ENCODE measurements at places on chromosomes 7 and 10. TPM values are rescaled to one million over a fixed set of nuclear protein-coding genes. Genes with fewer than 3 reads are reported as not detected.

The VPS41 gene
- 90.3 TPM for polyA plus RNA-seq

The SLC18A2 gene
- 0.62 TPM for polyA plus RNA-seq

- no peak for DNase-seq
Observed at GRCh38 chr7:105905209-105905909, 29.0 kb upstream of the ATXN7L1 start.

DNA sequence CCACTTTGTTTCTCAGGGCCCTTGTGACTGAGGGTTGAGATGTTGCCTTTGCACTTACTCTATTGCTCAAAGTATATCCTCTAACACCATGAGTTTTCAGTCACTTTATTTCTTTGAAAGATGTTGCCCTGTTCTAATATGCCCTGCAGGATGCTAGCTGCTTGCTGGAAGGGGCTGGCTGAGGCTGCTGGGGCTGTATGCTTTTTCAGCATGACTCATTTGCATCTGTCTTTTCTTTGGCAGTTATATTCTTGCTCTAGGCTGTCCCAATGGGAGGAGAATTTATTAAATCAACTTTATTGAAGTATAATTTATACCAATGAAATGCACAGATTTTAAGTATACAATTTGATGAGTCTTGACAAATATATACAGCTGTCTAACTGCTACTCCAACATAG, 157.7 kb downstream of the PLPP4 start:
- no peak for DNase-seq

GRCh38 chr7:33248671-33249070, 119.3 kb downstream of the BBS9 start:
- DNase-seq: no peak

- DNase-seq: no peak
Observed at GRCh38 chr7:46972205-46972604, 609.7 kb downstream of the TNS3 start.

- DNase-seq: no peak
Observed at GRCh38 chr7:8042796-8043535, 74.4 kb downstream of the GLCCI1 start.

DNA sequence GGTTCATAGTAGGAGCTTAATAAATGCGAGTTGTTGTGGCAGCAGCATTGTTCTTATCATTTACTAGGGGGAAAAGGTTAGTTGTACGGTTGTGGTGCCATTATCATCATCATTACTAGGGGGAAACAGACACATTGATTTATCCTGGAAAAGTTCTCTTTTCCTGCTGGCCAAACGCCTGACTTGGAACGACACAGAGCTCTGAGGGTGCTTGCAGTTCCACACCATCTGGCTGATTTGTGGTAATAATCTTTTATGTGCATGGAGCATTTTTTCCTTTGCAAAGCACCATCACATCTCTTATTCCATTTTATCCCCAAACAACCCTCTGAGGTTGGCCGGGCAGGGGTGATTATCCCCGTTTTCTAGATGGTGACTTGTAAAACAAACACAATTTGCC, 219.4 kb downstream of the BUB3 start:
- DNase-seq: no peak

DNA sequence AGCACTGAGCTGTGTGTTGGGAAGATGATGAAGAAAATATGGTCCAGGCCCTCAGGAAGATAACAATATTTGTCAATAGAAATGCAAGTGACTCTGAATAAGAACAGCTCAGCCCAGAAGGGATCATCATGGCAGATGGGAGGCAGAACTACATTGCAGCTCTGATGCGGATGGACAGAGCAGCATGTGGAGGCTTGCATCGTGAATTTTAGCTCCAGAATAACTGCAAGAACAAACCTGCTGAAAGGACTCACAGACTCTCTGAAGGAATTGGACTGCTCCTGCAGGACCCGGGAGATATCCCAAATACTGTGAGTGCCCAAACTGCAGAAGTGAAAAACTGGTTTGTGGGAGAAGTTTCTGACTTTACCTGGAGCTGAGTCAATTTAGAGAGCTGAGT, 80.6 kb upstream of the LAMB4 start:
- no peak for DNase-seq

GRCh38 chr7:44911911-44912310, 26.6 kb upstream of the PURB start:
- no peak for DNase-seq

DNA sequence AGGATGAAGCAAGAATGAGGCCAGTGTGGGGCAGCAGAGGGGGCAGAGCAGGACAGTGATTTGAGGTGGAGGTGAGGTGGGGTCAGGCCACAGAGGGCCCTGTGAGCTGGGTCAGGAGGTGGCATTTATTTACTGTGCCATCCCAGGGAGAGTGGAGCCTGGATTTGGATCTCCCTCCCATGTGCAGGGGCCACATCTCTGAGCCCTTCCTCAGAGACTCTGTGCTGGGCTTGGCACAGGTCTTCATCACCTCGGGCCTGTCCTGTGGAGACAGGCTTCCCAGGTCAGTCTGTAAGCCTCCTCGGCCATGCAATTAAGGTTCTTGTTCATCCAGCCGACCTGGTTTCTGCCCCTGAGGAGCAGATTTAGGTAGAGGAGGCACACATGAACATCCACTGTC, 40.9 kb downstream of the ZNF777 start:
- no peak for DNase-seq

DNA sequence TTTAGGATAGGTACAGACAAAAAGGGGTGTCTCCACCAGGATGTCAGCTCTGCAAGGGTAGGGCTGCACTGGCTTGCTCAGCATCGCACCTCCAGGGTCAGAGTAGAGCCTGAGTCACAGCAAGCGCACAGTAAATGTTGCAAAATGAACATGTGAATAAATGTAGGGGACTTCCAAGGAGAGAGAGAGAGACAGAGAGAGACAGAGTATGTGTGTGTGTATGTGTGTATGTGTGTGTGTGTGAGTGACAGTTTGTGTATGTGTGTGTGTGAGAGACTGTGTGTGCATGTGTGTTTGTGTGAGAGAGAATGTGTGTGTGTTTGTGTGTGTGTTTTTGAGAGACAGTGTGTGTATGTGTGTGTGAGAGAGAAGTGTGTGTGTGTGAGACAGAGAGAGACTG, 163.3 kb downstream of the RPS24 start:
- DNase-seq: no peak

All from renal cortex interstitium (tissue), 15 donors.